Right ventricle myocardium inferior (tissue), 1 donor: ENCODE measurements at places on chromosomes 4 and X.
A peak's percentile ranks its signal among the peaks of the same experiment; 100 is the strongest.

DNA sequence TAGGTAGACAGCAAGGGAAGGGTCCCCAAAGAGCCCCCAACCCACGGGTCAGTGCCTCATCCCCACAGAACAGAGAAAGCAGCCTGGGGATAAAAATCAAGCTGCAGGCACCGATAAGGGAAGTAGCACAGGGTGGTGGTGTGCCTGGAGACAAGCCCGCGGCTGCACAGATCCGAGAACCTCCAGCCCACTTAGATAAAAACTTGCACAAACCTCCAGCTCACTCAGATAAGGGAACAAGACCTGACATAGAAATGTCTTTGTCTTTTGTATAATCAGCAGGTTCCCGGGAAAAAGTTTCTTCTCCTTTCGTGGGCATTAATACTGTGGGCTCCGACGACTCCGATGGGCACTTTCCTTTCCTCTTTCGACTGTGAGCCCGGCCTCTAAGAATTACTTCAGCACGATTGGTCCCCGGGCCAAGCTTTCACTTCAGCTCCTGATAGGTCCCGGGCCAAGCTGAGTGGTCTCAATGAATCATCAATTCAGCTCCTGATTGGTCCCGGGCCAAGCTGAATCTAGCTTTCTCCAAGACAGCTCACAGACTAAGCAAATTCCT lies 32.4 kb downstream of the PRDX4 start:
- no peak for DNase-seq

DNA sequence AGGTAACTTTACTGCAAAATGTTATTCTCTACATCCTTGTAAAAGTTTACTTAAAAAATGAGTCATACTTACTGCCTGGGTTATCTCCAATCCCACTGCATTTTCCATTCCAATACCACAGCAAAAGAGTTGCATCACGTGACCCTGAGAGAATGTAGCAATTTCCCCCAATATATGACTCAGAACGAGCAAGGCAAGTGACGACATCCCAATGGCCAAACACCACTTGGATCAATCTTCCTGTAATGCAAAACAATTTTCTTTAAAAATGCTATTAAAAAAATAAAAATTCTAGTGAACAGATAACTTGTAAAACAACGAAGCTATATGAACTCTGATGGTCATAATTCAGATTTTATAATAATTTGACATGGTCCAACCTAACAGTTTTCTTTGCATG lies 224.3 kb downstream of the DCLK2 start:
- no peak for DNase-seq

GRCh38 chrX:118338930-118339329 lies 7.0 kb upstream of the WDR44 start:
- DNase-seq: no peak

DNA sequence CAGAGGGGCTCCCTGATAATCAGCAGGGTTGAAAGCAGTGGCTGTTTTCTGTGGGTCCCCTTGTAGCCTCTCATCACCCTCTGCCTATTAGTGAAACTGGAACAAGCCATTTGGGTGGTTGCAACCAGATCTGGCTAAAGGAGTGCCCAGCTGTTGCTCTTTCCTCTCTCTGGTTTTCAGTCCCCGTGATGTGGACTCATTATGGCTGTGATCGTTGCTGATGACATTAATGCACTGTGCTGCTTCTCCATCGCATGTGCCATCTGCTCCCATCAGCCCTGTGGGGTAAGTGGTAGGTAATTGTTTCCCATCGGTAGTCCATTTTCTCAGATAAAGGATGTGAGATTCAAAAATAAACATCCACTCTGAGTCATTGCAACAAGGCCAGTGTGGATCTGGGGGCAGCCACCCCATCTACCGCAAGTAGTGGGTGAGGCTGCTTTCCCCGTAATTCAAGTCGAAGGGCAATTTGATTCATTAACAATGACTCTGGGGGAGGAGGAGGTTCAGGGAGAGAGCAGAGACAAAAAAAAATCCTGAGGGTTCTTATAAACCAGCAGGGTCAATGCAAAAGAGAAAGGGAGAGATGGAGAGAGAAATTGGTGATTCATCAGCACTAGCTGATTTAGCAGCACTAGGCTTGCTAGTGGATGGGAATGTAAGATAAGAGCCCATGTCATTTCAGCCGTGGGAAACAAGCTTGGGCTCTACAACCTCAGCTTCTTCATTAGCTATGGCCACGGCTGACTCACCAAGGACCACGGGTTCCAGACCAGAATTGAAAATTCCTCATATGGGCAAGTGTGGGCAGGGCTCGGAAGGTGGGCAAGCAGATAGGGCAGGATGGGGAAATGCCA lies 357.8 kb downstream of the MID1IP1 start:
- no peak for DNase-seq

- peak; percentile 80 for DNase-seq
Measured at GRCh38 chr4:128653527-128654444, 155.7 kb upstream of the JADE1 start.

DNA sequence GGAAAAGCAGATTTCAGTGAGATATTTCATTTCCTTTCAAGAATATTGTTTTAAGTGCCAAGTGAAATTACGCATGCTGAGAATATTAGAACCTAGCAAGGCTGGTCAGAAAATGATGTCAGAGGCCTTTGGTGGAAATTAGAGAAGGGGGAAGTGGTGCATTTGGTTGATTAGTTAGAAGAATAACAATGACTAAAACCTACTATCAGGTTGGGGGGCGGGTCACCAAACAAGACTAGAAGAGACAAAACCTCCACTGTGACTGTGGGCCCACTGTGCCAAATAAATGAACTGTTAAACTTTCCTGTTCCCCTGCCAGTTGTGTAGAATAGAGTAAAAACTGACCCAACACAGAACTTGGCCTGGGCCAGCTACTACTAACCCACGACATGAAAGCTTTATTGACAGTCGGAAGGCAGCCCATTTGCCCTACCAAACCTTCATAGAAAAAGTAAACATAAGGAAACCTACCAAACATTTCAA lies 2.9 kb downstream of the RAPGEF2 start:
- no peak for DNase-seq

- no peak for DNase-seq
Measured at GRCh38 chr4:38805530-38806145, 1.0 kb upstream of the TLR1 start.

- no peak for DNase-seq
Measured at GRCh38 chrX:136849395-136849794, 31.1 kb downstream of the RBMX start.

DNA sequence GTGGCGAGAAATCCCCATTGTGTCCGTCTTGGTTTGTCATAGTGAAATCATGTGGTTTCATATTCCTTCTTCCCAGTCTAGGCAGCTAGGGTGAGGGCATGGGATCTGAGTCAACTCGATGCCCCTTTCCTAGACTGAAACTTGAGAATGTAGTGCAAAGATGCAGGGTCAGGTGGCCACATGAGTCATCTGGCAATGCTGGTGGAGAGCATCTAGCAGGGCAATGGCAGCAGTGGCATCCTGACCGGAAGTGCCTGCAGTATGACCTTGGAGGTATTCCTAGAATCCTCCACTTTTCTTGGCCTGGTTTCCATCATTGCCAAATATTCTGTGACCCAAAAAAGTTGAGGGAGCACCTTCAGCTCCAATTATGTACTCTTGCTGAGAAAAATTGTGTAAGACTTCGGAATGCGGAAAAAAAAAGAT lies 39.1 kb upstream of the TMEM184C start:
- no peak for DNase-seq

DNA sequence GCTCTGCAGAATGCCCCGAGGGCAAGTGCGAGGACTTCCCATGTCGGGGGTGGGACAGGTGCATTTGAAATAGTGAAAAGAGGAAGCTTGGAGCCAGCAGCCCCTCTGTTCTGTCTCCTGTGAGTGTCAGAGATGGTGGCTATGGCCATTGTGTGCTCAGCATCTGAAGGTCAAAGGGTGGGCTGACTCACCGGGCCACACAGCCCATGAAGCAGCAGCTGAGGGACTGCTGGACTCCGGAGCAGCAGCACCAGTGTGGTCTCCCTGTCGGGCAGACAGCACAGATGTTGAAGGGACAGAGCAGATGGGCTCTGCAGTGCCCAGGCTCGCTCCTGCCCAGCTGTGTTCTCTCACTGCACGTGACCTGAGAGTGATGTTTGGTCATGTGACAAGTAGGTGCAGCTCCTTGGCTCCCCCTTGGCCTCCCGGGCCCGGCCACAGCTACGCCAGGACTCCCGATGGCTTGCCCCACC lies 53.5 kb downstream of the TBC1D14 start:
- DNase-seq: no peak

- DNase-seq: no peak
Measured at GRCh38 chr4:73683033-73683432, 57.3 kb upstream of the CXCL8 start.

DNA sequence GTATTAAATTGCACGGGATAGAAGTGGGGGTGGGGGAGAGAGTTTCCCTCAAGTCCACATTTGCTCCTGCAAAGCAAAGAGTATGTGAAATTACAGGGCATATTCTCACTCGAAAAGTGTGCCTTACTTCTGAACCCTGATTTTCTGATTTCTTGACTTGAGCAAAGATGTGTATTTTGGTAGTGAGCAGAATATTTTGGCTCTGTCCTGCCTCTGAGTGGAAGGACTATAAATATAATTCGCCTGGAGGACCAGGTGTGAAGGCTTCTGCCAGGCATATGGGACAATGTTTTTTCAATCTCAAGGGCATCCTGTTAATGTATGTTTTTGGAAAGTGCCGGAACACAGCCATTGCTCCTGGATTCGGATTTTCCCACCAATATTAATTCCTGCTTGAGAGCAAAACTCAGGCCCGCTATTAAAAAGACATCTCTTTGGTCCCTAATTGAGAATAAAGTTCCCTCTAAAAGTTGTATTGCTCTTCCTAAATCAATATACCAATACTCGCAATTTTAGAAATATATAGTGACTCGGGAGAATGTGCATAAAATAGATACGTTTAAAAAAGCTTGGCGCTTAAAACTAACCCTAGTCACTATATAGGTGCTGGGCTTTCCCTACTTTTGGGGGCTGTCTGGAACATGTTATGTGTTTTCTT lies 15.3 kb upstream of the PITX2 start:
- DNase-seq: no peak

GRCh38 chr4:100356172-100356571 lies 161.7 kb downstream of the EMCN start:
- DNase-seq: no peak

- no peak for DNase-seq
Measured at GRCh38 chr4:5719350-5720055, 8.5 kb downstream of the EVC start.

- DNase-seq: peak; percentile 80
Measured at GRCh38 chrX:9464435-9465371, at the start of gene TBL1X. Gene TBL1X, plus strand, starts transcription at chrX:9465058. Its CDS starts 188,529 bp downstream, at chrX:9653587.

GRCh38 chr4:5636766-5637670 lies 71.3 kb downstream of the EVC2 start:
- DNase-seq: no peak

DNA sequence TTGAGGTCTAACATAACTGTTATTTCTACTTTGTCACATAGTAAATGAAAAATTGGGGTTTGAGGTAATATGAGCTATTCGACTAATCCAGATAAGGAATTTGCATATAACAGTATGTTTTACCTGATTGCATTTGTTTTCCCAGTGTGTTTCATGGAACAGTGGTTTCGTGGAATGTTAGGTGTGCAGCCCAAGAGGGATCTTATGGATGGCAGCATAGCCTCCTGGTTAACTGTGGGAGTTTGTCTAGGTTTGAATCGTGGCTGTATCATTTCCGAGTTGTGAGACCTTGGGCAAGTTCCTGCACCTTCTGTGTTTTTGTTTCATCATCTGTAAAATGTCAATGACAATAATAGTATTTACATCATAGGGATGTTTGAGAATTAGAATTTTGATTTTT lies 7.9 kb downstream of the BMPR1B start:
- no peak for DNase-seq

DNA sequence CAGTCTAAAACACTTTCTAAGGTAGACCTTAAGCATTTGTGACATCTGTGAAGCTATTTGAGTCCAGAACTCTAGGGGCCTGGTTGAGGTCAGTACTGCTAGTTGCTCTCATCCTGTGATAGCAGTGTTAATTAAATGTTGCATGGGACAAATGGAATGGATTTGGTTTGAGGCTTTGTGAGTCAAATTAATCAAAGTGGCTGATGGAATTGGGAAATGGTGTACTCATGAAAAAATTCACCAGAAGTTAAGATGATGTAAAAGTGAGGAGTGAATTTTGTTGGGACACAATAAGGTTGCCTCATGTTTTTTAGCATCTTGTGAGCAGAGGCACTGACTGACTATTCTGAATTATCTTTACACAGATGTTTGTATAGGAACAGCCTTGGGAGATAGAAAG lies 99.2 kb upstream of the ARSJ start:
- no peak for DNase-seq

DNA sequence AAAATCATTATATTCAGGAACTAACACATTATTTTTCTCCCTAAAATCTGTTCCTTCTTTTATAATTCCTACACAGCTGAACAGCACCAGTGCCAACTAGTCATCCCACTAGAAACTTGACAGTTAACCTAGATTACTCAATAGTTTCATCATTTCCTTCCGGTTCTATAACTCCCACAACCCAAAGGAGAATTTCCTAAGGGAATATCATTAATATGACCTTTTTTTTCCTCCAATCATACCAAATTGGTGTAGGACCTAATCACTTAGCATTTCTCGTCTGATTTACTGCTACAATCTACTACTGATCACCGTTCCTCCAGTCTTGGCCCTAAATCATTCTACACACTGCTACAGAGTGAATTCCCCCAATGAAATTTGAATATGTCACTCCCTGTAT lies 45.9 kb downstream of the WDFY3 start:
- no peak for DNase-seq

DNA sequence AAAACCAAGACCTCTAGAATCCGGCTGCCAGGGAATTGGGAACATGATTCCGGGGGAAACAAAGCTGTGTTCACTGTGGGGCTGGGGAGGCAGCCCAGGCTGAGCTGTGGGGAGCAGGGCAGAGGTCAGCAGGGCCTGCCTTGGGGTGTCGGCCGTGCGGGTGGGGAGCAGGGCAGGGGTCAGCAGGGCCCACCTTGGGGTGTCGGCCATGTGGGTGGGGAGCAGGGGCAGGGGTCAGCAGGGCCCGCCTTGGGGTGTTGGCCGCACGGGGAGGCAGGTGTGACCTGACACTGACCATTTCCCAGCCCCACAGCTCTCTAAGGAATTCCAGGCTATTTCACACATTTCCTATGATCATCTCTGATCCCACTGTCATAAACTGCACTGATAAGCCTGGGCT lies 45.6 kb upstream of the CPLX1 start:
- no peak for DNase-seq

- DNase-seq: no peak
Measured at GRCh38 chr4:26000274-26000950, 86.4 kb downstream of the SMIM20 start.

GRCh38 chrX:21638311-21638710 lies 19.8 kb downstream of the KLHL34 start:
- no peak for DNase-seq

DNA sequence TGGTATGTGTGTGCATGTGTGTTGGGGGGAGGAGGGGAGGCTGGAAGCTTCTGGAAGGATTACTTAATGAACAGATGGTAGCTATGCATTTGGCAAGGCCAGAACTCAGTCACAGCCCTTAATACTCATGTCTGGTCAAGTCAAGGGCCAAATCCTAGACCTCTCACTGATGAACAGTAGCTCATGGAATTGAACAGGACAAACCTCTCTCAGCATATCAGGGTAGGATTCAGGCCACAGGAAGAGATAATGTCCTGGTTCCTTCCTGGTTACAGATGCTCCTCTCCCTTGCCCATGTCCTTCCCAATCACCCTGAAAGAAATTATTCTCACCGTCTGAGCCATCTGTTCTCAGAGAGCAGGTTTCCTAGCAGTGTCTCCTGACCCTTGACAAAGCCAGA lies 165.7 kb downstream of the SOWAHB start:
- no peak for DNase-seq

GRCh38 chrX:133985164-133985966 lies at the start of gene GPC3:
Gene GPC3, minus strand, starts transcription at chrX:133985594.
- peak; percentile 64 for DNase-seq

GRCh38 chrX:134537179-134537955 lies 77.4 kb downstream of the HPRT1 start:
- no peak for DNase-seq
